ENCODE measurements at places on chromosomes 5 and 9.

GRCh38 chr9:9625248-9625647, 987.6 kb downstream of the PTPRD start:
- DNase-seq: no peak

DNA sequence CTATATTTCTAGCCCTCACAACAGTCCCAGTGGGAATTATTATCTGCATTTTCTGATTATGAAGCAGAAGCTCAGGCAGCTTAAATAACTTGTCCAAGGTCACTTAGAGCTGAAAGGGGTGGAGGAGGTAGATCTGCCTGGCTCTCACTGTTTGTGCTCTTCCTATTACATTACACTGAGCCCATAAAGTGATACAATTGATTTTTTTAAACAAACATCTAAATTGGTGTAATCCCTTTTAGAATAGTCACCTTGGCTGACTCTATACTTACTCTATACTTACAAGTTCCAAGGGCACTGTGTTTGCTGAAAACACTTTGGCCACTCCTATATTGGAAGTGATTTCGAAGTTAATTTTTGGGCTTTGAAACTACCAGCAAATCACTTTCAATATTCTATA, 144.7 kb downstream of the APBA1 start:
- no peak for DNase-seq

DNA sequence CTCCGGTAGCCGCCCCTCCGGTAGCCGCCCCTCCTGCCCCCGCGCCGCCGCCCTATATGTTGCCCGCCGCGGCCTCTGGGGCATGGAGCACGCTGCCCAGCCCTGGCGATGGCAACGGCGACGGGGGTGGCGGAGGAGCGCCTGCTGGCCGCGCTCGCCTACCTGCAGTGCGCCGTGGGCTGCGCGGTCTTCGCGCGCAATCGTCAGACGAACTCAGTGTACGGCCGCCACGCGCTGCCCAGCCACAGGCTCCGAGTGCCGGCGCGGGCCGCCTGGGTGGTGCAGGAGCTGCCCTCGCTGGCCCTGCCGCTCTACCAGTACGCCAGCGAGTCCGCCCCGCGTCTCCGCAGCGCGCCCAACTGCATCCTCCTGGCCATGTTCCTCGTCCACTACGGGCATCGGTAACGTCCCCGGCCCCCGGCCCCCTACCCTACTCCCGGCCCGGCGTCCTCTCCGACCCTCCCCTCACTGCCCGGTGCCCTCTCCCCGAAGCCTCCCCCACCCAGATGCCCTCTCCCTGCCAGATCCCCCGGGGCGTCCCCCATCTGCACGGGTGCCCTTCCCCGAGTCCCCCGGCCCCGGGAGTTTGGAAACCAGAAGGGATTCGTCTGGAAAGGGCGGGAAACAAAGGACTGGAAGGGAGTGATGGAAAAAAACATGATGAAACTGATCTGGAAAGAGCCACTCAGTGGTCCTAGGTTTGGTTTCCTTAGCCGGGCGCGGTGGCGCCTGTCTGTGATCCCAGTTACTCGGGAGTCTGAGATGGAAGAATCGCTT, 417 bp downstream of the SRD5A1 start:
- no peak for DNase-seq

- DNase-seq: no peak
Observed at GRCh38 chr9:131318231-131319085, 28.9 kb downstream of the PLPP7 start.

GRCh38 chr9:136964833-136965422, 12.4 kb upstream of the PTGDS start:
- DNase-seq: no peak

DNA sequence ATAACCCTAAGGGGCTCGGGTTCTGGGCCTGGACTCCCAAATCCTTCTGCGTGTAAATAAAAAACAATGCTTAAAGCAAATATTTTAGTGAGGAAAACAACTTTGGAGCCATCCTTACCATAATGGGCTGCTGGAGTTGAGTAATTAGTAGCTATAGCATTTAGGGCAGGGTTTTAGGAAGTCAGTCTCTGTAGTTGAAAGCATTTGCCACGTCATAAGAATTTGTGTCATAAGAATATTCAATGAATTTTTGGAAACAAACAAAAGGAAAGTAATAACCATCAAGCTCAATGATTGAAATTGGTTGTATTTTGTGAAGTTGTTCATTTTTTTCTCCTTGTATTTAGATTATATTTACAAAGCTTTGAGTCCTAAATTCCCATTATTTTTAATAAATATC, 114.8 kb upstream of the ELL2 start:
- no peak for DNase-seq

DNA sequence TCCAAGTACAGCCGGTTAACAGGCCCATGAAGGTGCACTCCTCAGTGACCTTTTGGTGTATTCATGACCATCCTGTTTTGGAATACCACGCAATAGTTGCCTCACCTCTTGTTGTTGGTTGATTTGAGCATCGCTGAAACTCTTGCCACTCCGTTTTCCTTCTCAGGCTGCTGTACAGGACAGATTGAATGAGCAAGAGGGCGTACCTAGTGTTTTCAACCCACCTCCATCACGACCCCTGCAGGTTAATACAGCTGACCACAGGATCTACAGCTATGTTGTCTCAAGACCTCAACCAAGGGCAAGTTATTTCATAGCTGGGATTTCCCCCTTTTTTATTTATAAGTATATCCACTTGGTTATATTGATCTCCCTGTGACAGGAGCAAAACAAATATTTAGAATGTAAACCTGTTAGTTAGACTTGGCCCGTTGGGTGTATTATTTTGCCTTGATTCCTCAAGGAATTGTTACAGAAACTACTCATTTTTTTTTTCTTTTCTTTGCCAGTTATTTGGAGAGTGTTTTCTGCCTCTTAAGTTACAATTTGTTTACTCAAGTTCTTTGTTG, 38.1 kb downstream of the FAF2 start:
- no peak for DNase-seq

DNA sequence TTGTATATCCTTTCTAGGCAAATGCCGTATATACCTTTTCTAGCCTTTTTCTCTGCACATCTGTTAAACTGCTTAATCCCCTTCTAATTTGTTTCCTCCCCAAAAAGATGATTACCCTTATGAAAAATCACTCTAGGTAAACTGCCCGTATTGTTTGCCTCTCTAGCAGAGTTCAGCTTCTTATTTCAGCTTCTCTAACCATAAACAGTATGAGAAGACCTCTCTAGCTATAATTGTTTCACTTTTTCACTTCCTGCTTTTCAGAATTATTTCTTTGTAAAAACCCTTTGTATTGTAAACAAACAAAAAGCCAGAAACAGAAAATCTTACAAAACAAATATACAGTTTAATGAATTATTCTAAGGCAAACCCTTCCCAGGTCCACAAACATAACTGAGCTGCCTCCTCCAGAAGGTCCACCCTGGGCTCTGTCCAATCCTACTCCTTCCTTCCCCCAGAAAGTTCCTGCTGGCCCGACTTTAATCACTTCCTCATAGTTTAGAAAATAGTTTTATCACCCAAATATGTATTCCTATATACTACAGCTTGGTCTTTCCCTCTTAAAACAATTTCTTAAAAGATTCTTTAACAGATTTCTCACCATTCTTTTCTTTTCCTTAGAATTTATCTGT, 158.1 kb downstream of the FGF1 start:
- no peak for DNase-seq

- no peak for DNase-seq
Observed at GRCh38 chr9:3795556-3795955, 269.8 kb upstream of the RFX3 start.

GRCh38 chr9:96177005-96177718, 124.8 kb downstream of the HSD17B3 start:
- peak; percentile 4 for DNase-seq

- DNase-seq: no peak
Observed at GRCh38 chr5:57700484-57700883, 217.9 kb upstream of the ACTBL2 start.

DNA sequence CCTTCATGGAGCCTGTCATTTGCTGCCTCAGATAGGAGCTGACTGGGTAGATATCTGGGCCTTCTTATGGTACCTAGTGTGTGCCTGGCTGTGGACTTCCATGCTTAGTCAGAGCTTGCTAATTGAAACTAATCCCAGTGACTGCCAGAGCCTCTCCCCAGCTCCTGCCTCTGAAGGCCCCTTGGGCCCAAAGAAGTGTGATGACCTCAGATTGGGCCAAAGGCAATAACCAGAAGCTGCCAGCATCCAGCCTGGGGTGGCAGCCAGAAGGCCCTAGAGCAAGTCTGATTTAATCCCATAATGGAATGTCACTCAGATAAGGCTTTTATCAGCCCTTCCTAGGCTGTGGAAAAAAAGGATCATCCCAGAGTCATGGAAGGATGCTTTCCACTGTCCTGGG, 17.1 kb upstream of the CDC23 start:
- DNase-seq: no peak

- DNase-seq: no peak
Observed at GRCh38 chr5:150077060-150077459, 9.3 kb downstream of the CSF1R start.

DNA sequence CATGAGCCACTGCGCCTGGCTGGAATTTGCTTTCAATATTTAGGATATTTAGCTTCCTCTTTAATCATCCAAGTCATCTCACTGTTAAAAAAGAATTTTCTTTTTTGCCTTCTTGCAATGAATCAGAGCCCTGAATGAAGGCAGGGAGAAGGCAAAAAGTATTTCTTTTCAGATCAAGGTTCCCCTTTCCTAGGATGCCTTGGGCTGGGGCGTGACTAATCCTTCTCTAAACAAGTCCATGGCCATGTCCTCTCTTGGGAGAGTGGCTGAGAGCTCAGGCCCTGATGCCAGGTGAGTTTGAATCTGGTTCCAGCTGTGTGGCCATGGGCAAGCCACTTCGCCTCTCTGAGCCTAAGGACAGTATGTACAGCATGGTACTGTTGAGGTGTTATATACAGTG, 84.8 kb upstream of the NEURL1B start:
- DNase-seq: no peak

- DNase-seq: no peak
Observed at GRCh38 chr9:105993921-105994715, 299.8 kb downstream of the TMEM38B start.

- no peak for DNase-seq
Observed at GRCh38 chr9:130107955-130108354, 54.2 kb downstream of the GPR107 start.

GRCh38 chr5:86482008-86482407, 135.7 kb upstream of the COX7C start:
- no peak for DNase-seq

GRCh38 chr9:133875131-133875530, 117.0 kb downstream of the VAV2 start:
- DNase-seq: no peak

- DNase-seq: no peak
Observed at GRCh38 chr5:73405691-73406090, 42.9 kb downstream of the FOXD1 start.

- DNase-seq: peak; percentile 67
Observed at GRCh38 chr9:86434039-86434726, 80.0 kb upstream of the TUT7 start.

- DNase-seq: no peak
Observed at GRCh38 chr5:160555971-160556631, 134.4 kb downstream of the PTTG1 start.

GRCh38 chr5:178113141-178113787, at the start of gene N4BP3:
Gene N4BP3 (plus strand): TSS chr5:178113532. CDS start chr5:178119584, 6,052 bp downstream.
- DNase-seq: no peak

DNA sequence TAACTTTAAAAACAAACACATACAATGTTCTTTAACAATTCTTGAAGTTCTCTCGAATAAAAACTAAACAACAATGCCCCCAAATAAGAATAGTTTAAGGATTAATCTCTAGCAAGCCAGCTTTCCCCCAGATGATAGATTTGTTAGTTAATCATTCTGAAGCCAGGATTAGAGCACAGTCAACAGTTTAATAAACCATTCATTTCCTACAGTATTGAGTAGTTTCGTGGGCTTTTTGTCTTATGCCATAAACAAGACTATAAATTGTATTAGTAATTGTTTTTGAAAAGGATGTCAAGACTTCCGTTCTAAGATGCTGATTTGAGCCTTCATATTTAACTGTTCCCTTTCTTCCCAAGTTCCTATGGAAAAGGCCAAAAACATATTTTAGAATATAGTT, 136.6 kb downstream of the PIK3R1 start:
- no peak for DNase-seq

- DNase-seq: no peak
Observed at GRCh38 chr9:104092875-104093600, 1.1 kb upstream of the SMC2 start.

GRCh38 chr9:37905131-37905505, 1.2 kb upstream of the SLC25A51 start:
- no peak for DNase-seq

- peak; percentile 94 for DNase-seq
Observed at GRCh38 chr5:33892620-33893137, 889 bp upstream of the ADAMTS12 start.

DNA sequence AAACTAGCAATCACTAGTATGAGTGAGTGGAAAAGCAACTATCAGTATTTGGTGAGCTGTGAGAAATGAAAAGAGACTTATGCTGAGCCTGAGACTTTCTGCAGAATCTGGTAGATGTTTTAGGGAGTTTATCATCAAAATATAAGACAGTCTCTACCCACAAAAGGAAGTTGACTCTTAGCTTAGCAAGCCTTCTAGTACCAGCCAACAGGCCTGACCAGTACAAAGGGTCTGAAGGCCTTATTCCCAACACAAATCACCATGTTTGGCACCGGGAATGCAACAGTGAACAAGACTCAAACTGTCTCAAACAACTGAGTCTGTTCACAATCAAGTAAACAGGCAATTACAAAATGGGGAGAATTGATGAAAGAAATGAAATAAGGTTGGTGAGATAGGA, 244.4 kb downstream of the CWC27 start:
- DNase-seq: peak; percentile 43

GRCh38 chr9:795869-796268, 45.6 kb upstream of the DMRT1 start:
- no peak for DNase-seq

DNA sequence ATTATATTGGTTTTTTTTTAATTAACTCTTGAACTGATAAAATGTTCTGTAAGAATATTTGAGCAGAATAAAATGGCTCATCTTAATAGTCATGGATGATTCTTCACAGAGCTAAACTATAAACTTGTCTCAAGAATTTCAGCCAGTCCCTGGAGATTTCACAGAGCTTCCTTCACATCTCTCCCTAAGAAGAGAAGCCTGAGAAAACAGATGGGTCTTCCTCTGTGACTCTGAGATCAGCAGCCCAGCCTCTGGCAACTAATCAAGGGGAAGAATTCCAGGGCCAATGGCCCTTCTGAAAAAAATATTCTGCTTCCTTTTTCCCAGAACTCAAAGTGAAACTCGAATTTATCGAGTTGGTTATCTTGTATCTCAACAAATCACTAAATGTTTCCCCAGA, 122.2 kb upstream of the ITGA1 start:
- DNase-seq: peak; percentile 33

- no peak for DNase-seq
Observed at GRCh38 chr5:137703565-137703964, 32.3 kb downstream of the KLHL3 start.

- DNase-seq: no peak
Observed at GRCh38 chr9:114112325-114112724, 13.2 kb upstream of the KIF12 start.

DNA sequence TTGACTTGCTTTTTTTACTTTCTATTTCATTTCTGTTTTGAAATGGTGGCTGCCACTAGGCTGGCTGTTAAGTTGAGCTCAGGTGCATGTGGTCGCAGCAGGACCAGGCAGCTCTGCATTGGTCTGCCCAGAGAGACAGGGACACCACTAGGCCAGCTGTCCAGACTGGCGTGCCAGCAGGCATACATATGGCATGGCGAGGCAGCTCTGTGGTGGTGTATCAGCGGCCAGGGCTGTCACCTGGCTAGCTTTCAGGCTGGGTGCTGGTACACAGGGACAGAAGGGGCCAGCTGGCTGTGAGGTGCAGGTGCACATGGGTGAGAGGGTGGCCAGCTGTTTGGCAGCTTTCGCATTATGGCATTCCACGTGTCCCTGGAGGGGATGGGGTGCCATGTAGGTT, 654.0 kb upstream of the ACO1 start:
- DNase-seq: no peak

- no peak for DNase-seq
Observed at GRCh38 chr5:25579111-25579510, 934.3 kb upstream of the CDH10 start.
